Epithelial cell of prostate (primary cell): ENCODE measurements at places on chromosomes 7 and 10.

DNA sequence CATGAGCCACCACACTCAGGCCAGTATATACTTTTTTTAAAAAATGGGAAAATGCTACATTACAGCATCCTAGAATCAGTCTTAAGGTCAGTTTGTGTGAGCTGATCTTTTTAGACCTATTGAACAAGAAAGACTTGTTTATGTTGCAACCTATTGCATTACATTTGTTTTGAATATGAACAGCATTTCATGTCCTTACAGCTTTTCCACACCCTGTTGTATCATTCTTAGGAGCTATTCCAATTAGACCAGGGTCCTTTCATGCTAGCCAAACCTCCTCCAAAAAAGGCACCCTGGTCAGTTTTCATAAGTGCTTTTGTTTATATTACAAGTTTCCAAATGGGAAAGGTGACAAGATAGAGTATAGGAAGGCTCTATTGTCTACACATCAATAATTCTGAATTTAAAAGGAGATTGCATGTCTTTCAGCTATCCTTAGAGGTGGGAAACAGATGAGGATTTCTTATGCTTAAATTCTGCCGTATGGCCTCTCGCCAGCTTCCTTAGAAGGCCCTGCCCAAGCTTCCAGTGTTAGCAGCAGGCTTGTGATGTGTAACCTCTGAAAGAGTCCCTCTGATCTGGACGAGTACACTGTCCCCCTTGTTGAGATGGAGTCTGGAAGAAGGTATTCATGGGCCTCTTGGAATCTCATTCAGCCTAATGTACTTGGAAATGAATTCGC is 171.9 kb downstream of the OTUD1 start:
- no peak for DNase-seq

DNA sequence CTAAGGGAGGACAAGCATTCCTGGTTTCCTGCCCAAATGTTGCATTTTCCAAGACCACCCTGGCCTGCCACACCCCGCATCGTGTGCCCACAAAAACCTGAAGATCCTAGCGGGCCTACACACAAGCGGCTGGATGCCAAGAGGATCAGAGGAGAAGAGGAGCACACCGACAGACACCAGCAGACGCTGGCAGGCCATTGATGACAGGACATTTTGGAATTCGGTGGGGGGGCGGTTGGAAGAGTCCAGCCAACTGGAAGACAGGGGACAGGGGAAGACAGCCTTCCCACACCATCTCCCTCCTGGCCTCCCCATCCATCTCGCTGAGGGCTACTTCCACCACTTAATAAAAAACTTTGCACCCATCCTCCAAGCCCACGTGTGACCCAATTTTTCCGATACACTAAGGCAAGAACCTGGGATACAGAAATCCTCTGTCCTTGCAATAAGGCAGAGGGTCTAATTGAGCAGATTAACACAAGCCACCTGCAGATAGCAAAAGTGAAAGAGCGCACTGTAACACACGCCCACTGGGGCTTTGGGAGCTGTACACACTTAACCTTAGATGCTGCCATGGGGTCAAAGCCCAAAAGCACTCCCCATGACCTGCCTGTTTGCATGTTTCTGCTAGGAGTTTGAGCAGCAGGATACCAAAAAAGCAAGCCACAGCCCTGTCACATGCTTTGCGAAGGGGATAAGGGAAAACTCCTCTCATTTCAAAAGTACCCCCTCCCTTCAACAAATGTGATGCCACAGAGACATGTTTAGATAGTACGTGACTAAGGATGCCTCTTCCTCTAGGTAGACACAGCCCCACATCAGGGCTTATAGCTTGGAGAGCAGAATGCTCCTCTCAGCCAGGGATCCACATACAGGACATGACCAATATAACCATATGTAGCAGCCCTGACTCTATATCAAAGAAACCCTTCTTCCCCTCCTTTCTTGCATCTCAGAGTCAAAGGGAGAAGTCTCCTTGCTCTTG is 13.4 kb upstream of the SMNDC1 start:
- DNase-seq: no peak

GRCh38 chr10:132194726-132195125 is 8.0 kb downstream of the DPYSL4 start:
- no peak for DNase-seq

- no peak for DNase-seq
These were observed 233.7 kb downstream of the PTEN start for GRCh38 chr10:88097092-88097516.

GRCh38 chr7:107976620-107977019 is 26.3 kb downstream of the LAMB1 start:
- no peak for DNase-seq

- no peak for DNase-seq
These were observed 1.7 kb upstream of the GIMAP8 start for GRCh38 chr7:150448789-150449147.

GRCh38 chr7:68020102-68020501 is 1023.5 kb downstream of the TYW1 start:
- DNase-seq: no peak

GRCh38 chr10:122323189-122323588 is 51.3 kb upstream of the PLEKHA1 start:
- peak; percentile 88 for DNase-seq

GRCh38 chr7:142352543-142352942 is 94.7 kb upstream of the PRSS58 start:
- no peak for DNase-seq

- DNase-seq: no peak
These were observed 9.5 kb upstream of the FRA10AC1 start for GRCh38 chr10:93711891-93712290.

- DNase-seq: no peak
These were observed 361.4 kb downstream of the KIF20B start for GRCh38 chr10:90062786-90063185.

DNA sequence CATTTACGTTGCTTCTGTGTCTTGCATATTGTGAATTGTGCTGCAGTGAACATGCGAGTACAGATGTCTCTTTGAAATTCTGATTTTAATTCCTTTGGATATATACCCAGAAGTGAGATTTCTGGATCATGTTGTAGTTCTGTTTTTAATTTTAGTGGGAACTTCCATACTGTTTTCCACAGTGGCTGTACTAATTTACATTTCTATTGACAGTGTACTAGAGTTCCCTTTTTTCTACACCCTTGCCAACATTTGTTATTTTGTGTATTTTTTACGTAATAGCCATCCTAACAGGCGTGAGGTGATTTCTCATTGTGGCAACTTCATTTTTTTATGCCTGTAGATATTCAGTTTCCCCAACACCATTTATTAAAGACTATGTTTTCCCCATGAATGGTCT is 144.7 kb upstream of the INHBA start:
- no peak for DNase-seq

DNA sequence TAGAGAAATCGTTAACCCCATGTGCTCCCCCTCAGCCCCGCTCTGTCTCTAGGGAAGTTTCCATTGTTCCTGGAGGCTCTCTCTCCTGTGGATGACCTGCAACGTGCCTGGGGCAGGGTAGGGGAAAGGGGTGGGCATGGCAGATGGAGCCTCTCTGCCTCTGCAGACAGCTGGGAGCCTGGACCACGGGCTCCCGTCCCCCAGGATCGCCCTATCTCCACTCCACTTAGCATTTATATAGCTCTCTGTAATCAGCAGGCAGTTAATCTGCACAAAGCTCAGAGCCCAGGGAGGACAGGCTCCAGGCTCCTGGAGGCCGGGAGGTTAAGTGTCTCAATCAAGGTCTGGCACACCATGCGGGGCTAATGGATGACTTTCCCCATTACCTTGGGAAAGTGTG is 369.7 kb downstream of the PLXNA4 start:
- DNase-seq: no peak

DNA sequence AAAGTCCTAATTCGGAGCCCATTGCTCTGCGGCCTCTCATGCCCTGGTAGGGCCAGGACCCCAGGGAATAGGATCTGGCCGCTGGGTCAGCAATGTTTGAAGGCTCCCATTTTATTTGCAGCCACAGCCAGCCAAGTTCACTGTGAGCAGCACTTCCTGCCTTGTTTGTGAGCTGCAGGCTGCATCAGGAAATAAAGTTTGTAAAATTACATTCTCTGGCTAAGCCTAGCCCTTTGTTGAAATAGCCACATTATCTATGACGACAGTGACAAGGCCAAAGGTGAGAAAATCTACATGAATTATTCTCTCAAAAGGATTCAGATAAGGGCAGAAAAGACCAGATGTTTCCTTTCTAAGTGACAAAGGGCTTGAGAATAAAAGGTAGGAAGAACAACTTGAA is 23.7 kb upstream of the ITGB1 start:
- DNase-seq: no peak

DNA sequence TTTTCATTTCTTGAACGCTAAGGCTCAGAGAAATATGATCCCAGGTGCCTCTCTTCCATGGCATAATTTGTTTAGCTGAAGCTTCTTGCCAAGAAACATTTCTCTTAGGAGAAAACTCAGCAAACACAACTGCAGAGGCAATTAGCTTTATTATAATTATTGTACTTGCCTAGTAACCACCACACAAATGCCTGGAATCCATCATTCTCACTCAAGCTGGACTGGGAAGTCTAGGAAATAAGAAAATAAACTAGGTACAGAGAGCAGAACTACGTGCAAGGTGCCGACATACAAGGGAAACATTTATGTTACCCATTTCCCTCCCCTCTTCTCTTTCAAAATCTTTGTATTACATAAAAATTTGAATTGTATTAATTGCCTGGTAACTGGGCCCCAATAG is 15.1 kb downstream of the SLC35B4 start:
- no peak for DNase-seq

GRCh38 chr10:97090035-97090434 is 95.7 kb downstream of the SLIT1 start:
- DNase-seq: no peak

DNA sequence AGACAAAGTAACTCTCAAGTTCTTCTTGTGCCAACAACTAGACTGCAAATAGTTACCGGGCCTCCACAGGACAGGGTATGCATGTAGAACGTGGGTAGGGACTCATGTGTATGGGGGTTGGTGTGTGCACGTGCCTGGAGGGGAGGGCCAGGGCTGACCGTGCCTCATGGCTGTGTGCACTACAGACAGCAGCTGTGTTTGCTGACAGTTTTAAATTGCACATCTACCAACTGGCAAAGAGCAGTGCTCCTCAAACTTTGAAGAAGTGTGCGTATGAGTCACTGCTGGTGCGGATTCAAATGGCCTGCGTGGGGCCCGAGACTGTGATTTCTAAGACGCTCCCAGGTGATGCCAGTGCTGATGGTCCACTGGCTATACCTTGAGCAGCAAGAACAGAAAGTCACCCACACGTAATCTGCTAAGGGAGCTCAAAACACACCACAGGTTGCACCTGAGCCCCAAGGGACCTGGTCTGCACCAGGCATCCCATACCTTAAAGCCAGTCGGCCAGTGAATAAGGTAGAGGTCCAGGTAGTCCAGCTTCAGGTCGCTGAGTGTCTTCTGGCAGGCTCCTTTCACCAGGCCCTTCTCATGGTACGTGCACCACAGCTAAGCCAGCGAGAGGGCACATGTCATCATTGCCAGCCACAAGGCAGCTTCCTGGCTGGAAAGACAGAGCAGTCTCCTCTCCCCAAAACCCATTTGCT is 8.5 kb downstream of the AKR1B1 start:
- no peak for DNase-seq

DNA sequence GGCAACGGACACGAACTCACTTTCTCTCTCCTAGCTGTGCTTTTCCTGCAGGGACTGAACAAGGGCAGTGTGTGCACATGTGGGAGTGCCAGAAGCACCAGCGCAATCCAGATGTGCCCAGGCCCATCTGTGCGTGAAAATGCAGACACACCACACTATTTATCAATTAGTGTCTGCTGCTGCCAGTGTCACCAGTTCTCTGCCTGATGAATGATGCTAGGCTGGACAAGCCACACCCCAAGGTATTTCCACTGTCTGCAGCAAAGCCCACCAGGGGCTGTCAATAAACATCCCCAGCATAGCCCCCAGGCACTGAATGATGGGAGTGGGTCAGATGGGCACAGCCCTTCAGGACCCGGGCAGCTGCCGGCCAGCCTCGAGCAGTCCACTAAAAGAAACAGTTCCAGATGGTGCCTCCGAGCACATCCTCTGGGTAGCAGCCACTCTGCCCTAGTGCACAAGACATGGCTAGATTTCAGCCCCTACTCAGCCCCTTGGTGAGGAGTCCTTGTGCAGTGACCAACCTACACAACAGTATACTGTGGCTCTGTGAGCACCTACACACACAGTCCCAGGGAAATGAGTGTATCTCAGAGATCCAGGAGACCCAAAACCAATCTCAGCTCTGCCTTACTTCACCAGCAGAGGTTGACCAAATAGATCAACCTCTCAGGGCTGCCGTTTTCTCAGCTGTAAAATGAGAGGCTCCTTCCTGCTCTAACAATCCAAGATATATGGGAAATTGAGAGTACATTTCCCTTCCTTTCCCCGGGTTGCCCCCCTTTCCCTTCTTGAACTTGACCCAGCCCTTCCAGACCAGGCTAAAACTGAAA is 314.7 kb downstream of the PLXNA4 start:
- no peak for DNase-seq

- no peak for DNase-seq
These were observed 121.0 kb downstream of the HIP1 start for GRCh38 chr7:75617634-75618234.

GRCh38 chr10:121722665-121723064 is 124.4 kb upstream of the FGFR2 start:
- peak; percentile 73 for DNase-seq

GRCh38 chr7:132577206-132578049 is 1.2 kb upstream of the PLXNA4 start:
- no peak for DNase-seq
